ENCODE measurements at places on chromosomes 11 and 22. TPM values are rescaled to one million over a fixed set of nuclear protein-coding genes. Genes with fewer than 3 reads are reported as not detected.

GRCh38 chr11:18776324-18776723 lies 15.3 kb downstream of the PTPN5 start:
- DNase-seq: no peak

DNA sequence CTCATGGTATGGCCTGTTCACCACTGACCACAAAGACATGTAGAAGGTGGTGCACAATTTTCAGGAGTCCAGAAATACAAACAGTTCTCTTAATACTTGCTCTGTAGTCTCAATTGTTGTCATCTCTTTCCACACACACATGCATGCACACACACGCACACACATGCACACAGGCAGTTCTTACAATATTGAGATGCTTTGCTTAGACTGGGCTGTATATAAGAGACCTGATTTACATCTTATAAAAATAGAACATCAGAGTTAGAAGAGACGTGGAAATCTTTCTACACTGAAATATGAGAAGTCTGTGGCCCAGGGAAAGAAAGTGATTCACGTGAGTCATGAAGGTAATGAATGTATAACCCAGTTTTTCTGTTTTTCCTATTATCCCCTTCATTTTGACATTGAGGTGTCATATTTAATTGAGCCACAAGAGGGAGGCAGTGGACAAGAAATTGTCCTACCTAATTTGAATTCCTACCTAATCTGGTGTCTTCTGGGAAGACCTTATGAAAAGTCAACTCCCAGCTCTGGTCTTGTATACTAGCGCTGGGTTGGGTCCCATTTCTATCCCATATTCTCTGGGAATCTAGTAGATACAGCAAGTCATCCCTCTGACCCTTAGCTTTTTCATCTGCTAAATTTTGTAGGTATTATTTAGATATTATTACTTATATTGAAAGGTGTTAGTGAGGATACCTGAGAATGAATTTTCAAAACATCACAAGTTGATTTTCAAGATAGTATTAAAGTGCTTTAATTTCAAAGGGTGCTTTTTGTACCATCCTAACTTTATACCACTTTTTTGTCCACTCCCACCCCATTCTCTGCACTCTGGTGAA lies 14.9 kb upstream of the MS4A4A start:
- peak; percentile 85 for DNase-seq

DNA sequence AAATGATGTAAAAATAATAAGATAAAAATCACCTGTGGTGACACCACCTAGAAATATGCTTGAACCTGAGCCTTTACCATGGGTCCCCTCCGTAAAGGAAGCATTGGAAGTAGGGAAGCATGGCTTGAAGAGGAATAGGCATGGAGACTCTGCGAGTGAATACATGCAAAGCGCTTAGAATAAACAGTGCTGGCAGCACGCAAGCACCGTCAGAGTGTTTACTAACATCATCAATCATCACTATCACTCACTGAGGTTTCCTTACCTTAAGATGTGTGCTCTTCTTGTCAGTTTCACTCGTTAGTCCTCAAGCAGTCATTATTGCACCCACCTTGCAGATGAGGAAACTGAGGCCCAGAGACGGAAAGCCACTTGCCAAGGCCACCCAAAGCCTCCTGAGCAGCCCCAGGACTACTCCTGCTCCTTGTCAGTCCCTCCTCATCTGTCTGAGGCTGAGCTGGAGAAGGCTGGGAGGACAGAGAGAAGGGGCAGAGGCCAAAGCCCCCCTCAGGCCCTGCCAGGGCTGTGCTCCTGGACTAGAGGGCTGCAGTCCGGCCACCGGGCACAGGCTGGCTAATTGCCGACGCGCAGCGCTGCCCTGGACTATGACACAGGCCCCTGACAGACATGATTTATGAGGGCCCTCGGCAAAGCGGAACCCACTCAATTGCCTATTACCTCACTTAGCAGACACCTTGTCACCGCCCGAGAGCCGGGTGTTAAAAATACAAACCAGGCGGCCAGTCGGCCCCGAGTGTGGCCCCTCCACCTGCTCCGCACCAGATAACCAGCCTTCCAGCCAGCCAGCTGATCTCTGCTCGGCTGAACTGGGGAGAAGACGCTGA lies 168.9 kb downstream of the MN1 start:
- DNase-seq: no peak

- DNase-seq: no peak
Measured at GRCh38 chr11:85027346-85027745, 599.8 kb downstream of the DLG2 start.

- no peak for DNase-seq
Measured at GRCh38 chr22:48297296-48297695, 1530.4 kb downstream of the BRD1 start.

DNA sequence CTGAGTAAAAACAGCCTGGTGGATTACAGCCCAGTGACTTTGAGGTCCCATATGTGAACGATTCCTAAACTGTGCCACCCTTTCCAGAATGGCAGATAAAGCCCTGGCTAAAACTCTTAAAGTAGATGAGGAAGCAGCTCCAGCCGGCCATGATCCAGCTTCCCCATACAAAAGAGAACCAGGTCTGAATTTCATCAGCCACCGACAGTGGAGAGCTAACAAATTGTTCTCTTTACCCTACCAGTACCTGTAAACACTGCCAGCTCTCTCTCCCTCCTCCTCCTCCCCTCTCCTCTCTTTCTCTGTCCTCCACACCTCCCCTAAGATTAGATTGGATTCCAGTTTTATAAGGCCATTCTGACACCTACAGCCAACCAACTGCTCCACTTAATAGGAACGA lies 176.9 kb downstream of the DSCAML1 start:
- no peak for DNase-seq

- no peak for DNase-seq
Measured at GRCh38 chr22:32777987-32778386, 23.5 kb upstream of the TIMP3 start.

The OTOG gene
- total RNA-seq: not detected

The TBX10 gene
- not detected for total RNA-seq

The PNPLA3 gene
- not detected for total RNA-seq
